ENCODE measurements at places on chromosomes 5 and 9.

- DNase-seq, result no peak
Measured at GRCh38 chr9:35914301-35914807, 5.1 kb downstream of the SPAAR start.

- DNase-seq, result peak; percentile 10
Measured at GRCh38 chr9:15697446-15697851, 144.6 kb downstream of the CCDC171 start.

DNA sequence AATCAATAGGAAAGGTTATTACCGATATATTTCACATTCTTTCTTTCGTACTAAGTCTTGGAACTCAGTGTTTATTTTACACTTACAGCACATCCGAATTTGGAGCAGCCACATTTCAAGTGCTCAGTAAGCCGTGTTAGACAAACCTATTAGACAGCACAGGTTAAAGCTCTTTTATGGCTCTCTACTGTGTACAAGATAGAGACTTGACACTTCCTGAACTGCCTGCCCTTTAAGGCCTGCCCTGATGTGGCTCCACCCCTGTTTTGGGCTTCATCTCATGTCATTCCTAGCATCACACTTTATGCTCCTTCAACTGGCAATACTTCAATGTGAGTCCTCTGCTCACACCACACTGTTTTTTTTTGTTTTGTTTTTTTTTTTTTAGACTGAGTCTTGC, 23.5 kb upstream of the SUSD1 start:
- no peak for DNase-seq

DNA sequence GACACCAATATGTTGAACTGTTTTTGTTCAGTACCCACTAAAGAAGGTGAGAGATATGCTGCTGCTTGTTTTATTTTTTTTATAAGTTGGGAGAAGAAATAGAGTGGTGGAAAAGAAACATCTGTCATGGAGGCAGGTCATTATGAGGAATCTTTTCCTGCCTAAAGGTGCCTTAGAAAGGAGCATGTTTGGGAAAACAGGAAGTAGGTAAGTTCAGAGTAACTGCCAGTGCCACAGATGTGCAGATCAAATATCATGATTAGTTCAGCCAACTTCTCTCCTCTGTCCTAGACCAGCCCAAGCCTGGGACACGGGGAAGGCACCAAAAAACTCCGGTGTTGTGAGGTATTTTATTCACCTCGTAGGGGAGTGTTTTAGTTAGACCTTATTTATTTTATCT, 144.2 kb downstream of the MAN2A1 start:
- no peak for DNase-seq

DNA sequence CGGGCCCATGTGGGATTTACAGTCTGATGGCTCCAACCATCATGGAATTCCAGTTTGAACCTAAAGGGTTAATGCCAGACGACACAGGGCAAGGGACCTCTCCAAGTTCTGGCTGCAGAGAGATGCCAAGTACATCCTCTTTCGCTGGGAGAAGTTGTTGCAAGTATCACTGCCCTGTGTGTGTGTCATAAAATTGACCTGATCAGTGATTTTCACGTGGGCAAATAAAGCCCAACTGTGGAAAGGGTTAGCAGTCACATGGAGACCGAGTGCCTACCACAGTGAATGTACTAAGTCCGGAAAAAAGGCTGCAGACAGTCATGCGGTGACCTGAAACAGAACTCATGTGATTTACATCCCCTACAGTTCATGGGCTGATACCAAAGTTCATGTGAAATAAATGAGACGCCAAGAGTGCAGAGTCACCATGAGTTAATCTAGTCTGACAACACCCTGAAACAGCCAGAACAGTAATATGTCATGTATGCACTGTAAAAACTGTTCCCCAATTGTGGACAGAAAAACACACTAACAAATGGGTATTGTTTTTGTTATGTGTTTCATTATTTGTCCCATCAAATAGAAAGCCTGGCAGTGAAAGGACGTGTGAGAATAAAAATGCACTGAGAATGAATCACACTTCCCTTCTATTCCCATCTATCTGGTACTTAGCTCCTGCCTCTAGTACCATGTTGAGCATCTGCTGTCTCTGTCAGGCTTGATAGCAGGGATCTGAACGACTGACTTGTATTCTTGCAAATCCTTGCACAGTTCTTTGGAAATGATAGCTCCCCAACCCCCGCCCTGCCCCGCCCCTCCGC, 115.7 kb downstream of the SUSD1 start:
- DNase-seq, result peak; percentile 81

DNA sequence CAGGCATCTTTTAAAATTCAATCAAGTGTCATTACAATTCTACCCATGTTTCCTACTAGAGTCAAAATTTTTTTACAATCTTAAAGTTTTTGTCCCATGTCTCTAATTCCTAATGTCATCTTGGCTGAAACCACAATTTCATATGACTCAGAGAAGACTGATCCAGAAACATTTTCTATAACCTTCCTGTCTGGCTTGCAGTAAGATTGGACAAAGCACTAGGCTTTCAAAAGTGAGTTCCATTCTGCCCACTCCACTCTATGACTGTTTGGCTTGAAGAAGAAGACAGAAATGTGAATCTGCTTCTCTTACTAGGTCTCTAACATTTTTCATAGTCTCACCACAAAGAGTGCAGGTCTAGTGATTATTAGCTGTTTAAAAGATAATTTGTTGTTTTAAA, 88.8 kb downstream of the NR3C1 start:
- peak; percentile 14 for DNase-seq

- DNase-seq, result peak; percentile 42
Measured at GRCh38 chr9:33942471-33943083, 106.1 kb downstream of the UBAP2 start.

DNA sequence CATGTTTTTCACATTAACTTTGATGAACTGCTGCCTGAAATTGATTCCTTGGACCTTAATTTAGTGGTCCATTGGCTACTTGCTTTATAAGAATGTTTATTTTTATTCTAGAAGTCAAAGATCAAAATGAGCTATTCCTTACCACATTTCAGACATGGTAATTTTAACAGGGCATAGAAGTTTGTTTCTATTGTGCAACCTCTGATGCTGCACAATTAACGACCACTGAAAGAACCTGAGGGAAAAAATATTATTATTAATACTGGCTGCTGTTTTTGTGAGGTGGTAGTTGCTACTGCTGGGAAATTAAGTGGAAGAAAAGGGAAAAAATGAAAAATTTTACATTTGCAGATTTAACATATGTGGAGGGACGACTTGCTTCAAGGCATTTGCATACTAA, 37.9 kb upstream of the RAB3C start:
- DNase-seq, result no peak

DNA sequence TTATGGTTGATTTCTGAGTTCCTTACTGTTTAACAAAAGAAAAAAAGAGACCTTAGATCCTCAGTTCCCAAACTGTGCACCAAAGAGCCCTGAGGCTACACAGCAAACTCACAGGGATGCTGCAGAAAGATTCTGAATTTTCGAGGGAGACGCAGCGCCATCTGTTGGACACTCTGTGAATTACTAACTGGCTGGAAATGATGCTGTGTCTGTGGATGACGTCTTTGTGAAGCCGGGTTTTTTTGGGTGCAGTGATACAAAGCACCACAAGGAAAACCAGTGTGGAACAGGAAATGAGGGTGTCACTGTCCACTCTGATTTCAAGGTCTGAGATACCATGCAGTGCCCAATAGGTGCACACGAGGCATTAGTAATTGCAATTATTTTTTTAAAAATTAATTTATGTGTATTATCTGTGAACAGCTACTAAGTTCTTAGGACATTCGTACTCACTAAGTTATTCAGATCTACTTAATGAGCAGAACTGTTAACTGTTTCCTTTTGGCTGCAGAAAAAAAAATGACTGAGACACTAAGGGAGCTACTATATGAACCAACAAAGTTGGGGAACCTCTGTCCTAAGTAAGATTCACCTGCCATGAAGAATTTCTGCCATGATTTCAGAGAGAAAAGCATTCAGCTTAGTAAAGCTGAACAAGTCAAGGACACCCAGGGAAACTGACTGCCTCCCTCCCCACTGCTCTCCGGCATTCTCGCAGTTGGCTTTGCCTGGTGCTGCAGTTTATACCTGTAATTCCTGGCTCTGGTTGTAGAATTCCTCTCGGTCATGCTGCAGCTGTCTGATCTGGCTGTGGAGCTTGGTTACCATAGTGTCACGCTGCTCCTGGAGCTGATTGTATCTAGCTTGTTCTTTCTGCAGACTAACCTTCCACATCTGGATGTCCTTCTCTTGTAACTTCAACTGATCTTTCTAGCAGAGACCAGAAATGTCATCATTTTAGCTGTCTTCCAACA, 23.4 kb downstream of the SPACA9 start:
- DNase-seq, result peak; percentile 77

Data from ACHN (cell line).